H9 (cell line): ENCODE measurements at places on chromosomes 2 and 18. TPM values are rescaled to one million over a fixed set of nuclear protein-coding genes. Genes with fewer than 3 reads are reported as not detected.
A peak's percentile ranks its signal among the peaks of the same experiment; 100 is the strongest.

DNA sequence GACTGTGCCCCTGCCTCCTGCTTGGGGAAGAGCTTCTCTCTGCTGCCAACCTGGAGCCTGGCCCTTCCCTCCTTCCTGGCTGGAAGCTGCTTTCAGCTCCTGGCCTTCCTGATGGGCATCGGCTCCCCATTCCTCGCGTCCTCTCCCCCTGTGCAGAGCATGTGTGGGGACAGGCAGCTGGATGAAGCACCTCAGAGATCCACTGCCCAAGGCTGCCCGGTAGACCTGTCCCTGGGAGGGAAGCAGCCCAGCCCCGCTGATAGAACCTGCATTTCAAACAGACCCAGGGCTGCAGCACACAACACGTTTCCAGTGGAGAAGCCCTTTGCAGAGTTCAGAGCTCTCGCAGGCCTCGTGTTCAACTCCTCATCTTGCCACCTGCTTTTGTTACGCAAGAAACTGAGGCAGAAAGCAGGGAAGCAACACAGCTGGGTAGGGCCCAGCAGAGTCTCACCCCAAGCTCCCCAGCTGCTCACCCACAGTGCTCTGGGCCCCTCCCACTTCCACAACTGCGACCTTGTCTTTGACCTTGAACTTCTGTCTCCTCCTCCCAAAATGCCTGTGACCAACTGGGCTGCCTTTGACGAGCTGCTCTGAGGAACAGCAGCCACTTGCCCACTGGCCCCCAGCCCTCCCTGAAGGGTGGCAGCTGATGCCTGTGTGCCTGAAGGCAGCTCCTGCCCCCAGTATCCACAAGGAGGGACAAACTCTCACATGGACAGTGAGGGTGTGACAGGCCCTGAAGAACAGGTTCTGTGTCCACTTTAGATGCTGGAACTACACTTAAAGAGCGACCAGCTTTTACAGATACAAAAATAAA lies 65.5 kb downstream of the PARD6G start:
- no peak overlapping the region for H3K27ac ChIP-seq
- DNase-seq: no peak
- H3K36me3 ChIP-seq: no peaks in the 10 kb centered on the region
- H3K4me1 ChIP-seq: no peaks in the 10 kb centered on the region
- H3K27me3 ChIP-seq: no peaks in the 10 kb centered on the region
- no peak overlapping the region for H3K4me3 ChIP-seq

- DNase-seq: peak; percentile 38
- H3K27ac ChIP-seq: no peak overlapping the region
- H3K4me3 ChIP-seq: no peak overlapping the region
- H3K4me1 ChIP-seq: peaks cover 4% of the 10 kb centered on the region; the same call in 1 of the 2 replicates
- H3K27me3 ChIP-seq: no peaks in the 10 kb centered on the region
These were observed 112.1 kb downstream of the DTNB start for GRCh38 chr2:25561136-25561850.

DNA sequence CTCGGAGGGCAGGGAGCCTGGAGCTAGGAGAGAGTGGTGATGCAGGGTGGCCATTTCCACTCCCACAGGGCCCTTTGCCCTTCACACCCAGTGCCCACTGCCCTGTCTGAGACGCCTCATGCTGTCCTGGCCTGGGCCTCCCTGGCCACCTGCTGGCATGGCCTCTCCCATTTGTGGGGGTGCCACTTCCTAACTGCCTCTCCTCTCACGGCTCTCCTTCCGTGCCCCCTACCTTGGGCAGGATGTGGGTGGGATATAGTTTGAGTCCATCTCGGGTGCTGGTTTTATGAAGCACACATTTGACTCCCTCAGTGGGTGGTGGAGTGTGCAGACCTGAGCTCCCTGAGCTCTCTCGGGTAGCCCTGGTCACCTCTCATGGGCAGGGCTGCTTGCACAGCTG lies 46.0 kb downstream of the DGKD start:
- H3K4me1 ChIP-seq: no peaks in the 10 kb centered on the region; the same call in 1 of the 2 replicates
- H3K36me3 ChIP-seq: peaks cover 8% of the 10 kb centered on the region; the same call in 1 of the 2 replicates
- no peak overlapping the region for H3K27ac ChIP-seq
- no peak overlapping the region for H3K4me3 ChIP-seq
- H3K27me3 ChIP-seq: no peaks in the 10 kb centered on the region

- H3K27me3 ChIP-seq: no peaks in the 10 kb centered on the region
- no peaks in the 10 kb centered on the region for H3K4me1 ChIP-seq
- no peak overlapping the region for H3K4me3 ChIP-seq
- no peak for DNase-seq
- no peak overlapping the region for H3K27ac ChIP-seq
- peaks cover 23% of the 10 kb centered on the region for H3K36me3 ChIP-seq
These were observed 40.8 kb downstream of the PAPOLG start for GRCh38 chr2:60796573-60797509.

GRCh38 chr2:206164261-206164862 lies 4.7 kb downstream of the EEF1B2 start:
- H3K27ac ChIP-seq: no peak overlapping the region
- no peak for DNase-seq
- H3K27me3 ChIP-seq: no peaks in the 10 kb centered on the region
- H3K36me3 ChIP-seq: peaks cover 66% of the 10 kb centered on the region

- no peak overlapping the region for H3K4me3 ChIP-seq
- H3K27ac ChIP-seq: no peak overlapping the region
- H3K4me1 ChIP-seq: no peaks in the 10 kb centered on the region
- no peaks in the 10 kb centered on the region for H3K36me3 ChIP-seq
- no peak for DNase-seq
These were observed 174.8 kb downstream of the LDLRAD4 start for GRCh38 chr18:13393338-13393737.

- no peaks in the 10 kb centered on the region for H3K36me3 ChIP-seq
- no peak overlapping the region for H3K4me3 ChIP-seq
- H3K4me1 ChIP-seq: no peaks in the 10 kb centered on the region
- DNase-seq: no peak
- no peaks in the 10 kb centered on the region for H3K27me3 ChIP-seq
These were observed 63.9 kb downstream of the PPP1R1C start for GRCh38 chr2:182049372-182050148.

DNA sequence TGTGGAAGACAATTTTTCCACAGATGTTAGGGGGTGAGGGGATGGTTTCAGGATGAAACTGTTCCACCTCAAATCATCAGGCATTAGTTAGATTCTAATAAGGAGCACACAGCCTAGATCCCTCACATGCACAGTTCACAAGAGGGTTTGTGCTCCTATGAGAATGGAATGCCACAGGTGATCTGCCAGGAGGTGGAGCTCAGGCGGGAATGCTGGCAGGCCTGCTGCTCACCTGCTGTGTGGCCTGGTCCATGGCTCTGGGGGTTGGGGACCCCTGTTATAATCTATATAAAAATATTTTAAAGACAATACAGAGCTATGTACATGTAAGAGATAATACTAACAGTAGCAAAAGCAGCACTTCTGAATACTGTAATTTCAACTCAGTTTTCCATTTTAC lies 19.2 kb downstream of the CWC22 start:
- H3K27ac ChIP-seq: no peak overlapping the region
- DNase-seq: peak; percentile 34
- H3K4me1 ChIP-seq: no peaks in the 10 kb centered on the region

- no peaks in the 10 kb centered on the region for H3K4me1 ChIP-seq
- H3K4me3 ChIP-seq: no peak overlapping the region
- H3K27ac ChIP-seq: no peak overlapping the region
- H3K27me3 ChIP-seq: no peaks in the 10 kb centered on the region
These were observed 28.4 kb upstream of the IL36G start for GRCh38 chr2:112949456-112949855.

GRCh38 chr18:35953688-35954087 lies 18.8 kb upstream of the RMP24 start:
- DNase-seq: no peak
- no peak overlapping the region for H3K4me3 ChIP-seq
- H3K27ac ChIP-seq: no peak overlapping the region
- no peaks in the 10 kb centered on the region for H3K4me1 ChIP-seq
- peaks cover 13% of the 10 kb centered on the region for H3K36me3 ChIP-seq
- no peaks in the 10 kb centered on the region for H3K27me3 ChIP-seq

DNA sequence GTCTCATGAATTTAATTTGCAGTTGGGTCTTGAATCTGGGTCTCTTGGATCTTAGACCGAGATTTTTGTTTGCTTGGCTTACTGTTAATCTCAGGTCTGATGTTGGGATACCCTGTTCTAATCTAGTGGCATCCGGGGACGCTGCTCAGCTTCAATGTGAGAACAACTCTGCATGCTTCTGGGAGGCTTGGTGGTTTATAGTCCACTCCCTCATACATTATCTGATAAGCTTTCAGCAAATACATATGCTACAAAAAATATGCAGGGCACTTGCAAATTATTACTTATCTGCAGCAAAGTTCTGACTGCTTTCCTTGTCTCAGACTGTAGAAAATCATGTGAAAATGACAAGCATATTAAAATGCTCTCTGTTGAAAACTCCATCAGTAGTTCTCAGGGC lies 39.4 kb downstream of the RNF144A start:
- no peak overlapping the region for H3K27ac ChIP-seq
- DNase-seq: no peak
- no peaks in the 10 kb centered on the region for H3K36me3 ChIP-seq

DNA sequence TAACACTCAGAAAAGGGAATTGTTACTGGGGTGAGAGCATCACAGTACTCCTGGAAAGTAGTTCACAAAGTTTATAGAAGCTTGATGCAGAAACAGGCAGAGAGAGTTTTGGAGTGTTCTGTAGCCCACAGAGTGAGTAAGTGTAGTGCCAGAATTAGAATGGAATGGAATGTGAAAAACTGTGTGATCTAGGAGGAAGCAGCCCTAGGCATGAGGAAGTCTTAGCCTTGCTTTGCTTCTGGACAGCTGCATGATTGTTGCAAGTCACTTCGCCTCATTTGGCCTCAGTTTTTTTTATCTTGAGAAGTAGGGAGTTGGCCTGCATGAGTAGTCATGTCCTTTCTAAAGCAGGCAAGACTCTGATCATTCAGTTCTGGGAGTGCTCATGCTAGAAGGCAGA lies 10.9 kb downstream of the SERPINB12 start:
- no peaks in the 10 kb centered on the region for H3K4me1 ChIP-seq
- H3K27ac ChIP-seq: no peak overlapping the region
- DNase-seq: no peak
- H3K4me3 ChIP-seq: no peak overlapping the region
- no peaks in the 10 kb centered on the region for H3K27me3 ChIP-seq

DNA sequence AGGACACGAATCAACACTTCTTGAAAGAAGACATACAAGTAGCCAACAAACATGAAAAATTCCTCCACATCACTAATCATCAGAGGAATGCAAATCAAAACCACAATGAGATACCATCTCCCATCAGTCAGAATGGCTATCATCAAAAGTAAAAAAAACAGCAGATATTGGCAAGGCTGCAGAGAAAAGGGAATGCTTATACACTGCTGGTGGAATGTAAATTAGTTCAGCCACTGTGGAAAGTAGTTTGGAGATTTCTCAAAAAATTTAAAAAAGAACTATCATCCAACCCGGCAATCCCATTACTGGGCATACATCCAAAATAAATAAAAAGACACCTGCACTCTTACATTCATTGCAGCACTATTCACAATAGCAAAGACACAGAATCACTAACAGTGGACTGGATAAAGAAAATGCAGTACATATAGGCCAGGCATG lies 78.7 kb downstream of the GRB14 start:
- H3K27ac ChIP-seq: no peak overlapping the region
- peaks cover 12% of the 10 kb centered on the region for H3K36me3 ChIP-seq
- no peak overlapping the region for H3K4me3 ChIP-seq
- no peak for DNase-seq
- H3K27me3 ChIP-seq: no peaks in the 10 kb centered on the region

DNA sequence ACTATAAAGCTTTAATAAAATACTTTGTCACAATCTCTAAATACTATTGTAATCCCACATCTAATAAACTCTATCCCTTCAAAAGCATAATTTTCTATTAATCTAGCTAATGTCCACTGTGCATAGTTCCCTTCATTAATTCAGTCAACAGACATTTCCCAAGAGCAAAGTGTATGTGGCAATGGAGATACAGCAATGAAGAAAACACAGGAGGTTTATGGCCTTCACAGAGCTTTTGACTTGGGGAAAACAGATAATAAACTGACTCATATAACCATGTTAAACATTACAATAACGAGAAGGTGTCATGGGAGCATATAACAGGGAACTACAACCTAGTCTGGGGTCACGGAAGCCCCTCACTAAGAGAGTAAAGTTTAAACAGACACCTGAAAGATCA lies 86.3 kb downstream of the SPIRE1 start:
- no peaks in the 10 kb centered on the region for H3K4me1 ChIP-seq
- H3K4me3 ChIP-seq: no peak overlapping the region

- H3K27ac ChIP-seq: no peak overlapping the region
- peak; percentile 4 for DNase-seq
- H3K36me3 ChIP-seq: no peaks in the 10 kb centered on the region
- 0 out of 2 replicates have a peak, but pooled peaks cover 3% of the 10 kb centered on the region for H3K27me3 ChIP-seq
- 0 out of 2 replicates have a peak, but pooled peaks cover 2% of the 10 kb centered on the region for H3K4me1 ChIP-seq
- H3K4me3 ChIP-seq: no peak overlapping the region
These were observed 110.5 kb upstream of the ID2 start for GRCh38 chr2:8571301-8571791.

The SERPINB13 gene
- total RNA-seq: not detected in 2 replicates

The CD8B gene
- total RNA-seq: 0.24 TPM in 1 of 2 replicates, not detected in the other

The ACAA2 gene
- total RNA-seq: 115 and 116 TPM in 2 replicates

The VAPA gene
- total RNA-seq: 126 and 141 TPM in 2 replicates

The PSD4 gene
- 1.0 and 1.5 TPM in 2 replicates for total RNA-seq

The ACSL3 gene
- 60.9 and 62.7 TPM in 2 replicates for total RNA-seq

The RAD51AP2 gene
- 0.07 TPM in 1 of 2 replicates, not detected in the other for total RNA-seq

The TFPI gene
- 5.7 and 5.8 TPM in 2 replicates for total RNA-seq

The EGR4 gene
- total RNA-seq: 0.85 and 1.2 TPM in 2 replicates
